Thoracic aorta (tissue), 2 donors: ENCODE measurements at places on chromosomes 2 and 18. TPM values are rescaled to one million over a fixed set of nuclear protein-coding genes. Genes with fewer than 3 reads are reported as not detected.

DNA sequence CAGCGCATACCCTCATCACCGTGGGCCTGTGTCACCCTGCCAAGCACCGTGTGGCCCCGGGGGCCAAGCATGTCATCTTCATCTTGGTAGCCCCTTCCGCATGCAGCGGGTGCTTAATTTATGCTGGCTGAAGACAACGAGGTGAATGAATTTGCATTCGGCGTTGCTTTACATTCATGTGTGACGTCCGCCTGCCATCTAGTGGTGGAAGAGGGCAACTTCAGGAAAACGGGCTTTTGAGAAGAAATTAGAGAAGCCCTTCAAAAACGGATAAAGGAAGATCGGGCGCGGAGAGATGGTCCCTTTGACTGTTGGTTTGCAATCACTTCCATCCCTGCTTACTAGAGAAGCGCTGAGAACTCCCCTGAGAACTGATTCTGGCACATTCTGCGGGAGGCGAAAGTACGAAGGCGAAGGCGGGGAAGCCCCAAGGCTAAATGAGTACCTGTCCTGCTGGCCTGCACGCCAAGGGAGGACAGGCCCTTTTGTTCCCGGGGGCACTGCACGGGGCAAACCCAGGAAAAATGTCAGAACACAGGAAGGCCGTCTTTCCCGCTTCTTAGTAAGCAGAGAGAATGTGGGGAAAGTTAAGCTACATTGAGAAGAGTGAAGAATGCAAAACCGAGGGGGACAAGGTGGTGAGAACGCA lies 145.9 kb downstream of the ZNF516 start:
- DNase-seq: no peak

- no peak for DNase-seq
These were observed 3.0 kb upstream of the MARCHF4 start for GRCh38 chr2:216375286-216375685.

FN1 gene
- total RNA-seq: 8,882 TPM

MOGAT1 gene
- not detected for total RNA-seq

UGT1A8 gene
- total RNA-seq: not detected

GRCh38 chr2:197878792-197879191 lies 74.4 kb downstream of the PLCL1 start:
- DNase-seq: no peak

TMEM18 gene
- 14.8 TPM for total RNA-seq

DNA sequence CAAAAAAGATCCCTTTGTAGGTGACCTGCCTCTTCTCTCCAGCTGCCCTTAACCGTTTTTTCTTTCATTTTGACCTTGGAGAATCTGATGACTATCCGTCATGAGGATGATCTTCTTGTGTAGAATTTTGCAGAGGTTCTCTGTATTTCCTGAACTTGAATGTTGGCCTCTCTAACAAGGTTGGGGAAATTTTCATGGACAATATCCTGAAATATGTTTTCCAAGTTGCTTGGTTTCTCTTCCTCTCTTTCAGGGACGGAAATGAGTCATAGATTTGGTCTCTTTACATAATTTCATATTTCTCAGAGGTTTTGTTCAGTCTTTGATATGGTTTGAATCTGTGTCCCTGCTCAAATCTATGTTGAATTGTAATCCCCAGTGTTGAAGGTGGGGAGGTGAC lies 34.0 kb downstream of the ZC3H8 start:
- DNase-seq: no peak

GRCh38 chr2:66324356-66324755 lies 110.6 kb upstream of the MEIS1 start:
- DNase-seq: no peak

DNA sequence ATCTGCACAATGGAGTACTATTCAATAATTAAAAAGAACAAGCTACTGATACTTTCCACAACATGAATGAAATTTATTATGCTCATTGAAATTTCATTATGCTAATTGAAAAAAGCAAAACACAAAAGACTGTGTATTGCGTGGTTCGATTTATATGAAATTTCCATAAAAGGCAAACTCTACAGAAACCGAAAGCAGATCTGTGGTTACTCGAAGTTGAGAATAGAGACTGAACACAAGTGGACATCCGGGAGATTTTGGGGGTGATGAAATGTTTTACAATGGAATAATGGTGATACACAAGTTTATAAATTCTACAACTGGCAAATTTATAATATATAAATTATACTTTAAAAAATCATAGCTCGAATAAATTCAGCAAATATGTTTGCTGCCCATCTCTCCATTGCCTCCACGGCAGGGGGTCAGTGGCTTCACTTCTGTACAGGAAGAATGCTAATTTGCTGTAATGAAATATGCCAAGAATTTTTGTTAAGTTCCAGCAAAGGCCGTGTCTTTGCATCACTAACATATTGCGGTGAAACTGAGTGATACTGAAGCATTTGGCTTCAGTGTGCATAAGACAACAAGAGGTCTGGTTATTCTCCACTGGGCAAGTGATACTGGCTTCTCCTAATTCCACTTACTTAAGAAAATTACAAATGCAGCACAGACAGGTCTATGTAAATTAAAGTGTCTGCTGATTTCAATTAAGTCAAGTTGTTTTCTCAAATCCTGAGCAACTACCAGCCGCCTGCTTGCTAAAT lies 96.7 kb downstream of the TMEM163 start:
- no peak for DNase-seq

DNA sequence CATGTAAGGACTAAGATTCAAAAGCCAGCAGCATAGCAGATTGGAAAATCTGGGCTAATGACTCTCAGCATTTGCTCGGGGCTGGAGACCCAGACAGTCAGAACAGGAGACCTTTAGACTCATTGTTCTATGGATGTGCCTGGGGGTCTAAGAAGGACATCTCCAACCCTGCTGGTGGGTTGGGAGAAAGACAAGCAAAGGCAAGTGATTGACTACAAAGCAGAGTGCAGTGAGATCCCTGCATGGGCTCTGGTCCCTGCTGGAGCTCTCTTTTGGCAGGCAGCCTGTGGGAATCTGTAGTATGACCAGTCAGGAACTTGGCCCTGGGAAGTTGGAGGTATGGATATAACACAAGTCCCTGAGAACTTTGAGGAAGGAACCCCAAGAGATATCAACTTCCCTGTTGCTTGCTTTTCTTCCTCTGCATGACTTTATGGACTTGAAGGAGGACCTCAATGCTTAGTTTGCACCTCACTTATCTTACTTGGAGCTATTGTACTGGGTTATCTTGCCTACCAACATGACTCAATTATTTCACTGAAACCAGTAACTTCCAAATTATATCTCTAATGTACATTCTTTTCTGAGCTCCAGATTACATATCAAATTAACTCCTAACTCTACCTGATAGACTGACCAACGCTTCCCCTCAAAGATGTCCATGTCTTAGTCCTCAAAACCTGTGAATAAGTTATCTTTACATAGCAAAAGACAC lies 236.0 kb downstream of the CYRIA start:
- no peak for DNase-seq

SERPINB11 gene
- total RNA-seq: not detected

- DNase-seq: no peak
These were observed 1099.3 kb upstream of the CELF4 start for GRCh38 chr18:38664929-38665328.

GRCh38 chr2:189300916-189301315 lies 121.4 kb upstream of the COL5A2 start:
- DNase-seq: no peak

DNA sequence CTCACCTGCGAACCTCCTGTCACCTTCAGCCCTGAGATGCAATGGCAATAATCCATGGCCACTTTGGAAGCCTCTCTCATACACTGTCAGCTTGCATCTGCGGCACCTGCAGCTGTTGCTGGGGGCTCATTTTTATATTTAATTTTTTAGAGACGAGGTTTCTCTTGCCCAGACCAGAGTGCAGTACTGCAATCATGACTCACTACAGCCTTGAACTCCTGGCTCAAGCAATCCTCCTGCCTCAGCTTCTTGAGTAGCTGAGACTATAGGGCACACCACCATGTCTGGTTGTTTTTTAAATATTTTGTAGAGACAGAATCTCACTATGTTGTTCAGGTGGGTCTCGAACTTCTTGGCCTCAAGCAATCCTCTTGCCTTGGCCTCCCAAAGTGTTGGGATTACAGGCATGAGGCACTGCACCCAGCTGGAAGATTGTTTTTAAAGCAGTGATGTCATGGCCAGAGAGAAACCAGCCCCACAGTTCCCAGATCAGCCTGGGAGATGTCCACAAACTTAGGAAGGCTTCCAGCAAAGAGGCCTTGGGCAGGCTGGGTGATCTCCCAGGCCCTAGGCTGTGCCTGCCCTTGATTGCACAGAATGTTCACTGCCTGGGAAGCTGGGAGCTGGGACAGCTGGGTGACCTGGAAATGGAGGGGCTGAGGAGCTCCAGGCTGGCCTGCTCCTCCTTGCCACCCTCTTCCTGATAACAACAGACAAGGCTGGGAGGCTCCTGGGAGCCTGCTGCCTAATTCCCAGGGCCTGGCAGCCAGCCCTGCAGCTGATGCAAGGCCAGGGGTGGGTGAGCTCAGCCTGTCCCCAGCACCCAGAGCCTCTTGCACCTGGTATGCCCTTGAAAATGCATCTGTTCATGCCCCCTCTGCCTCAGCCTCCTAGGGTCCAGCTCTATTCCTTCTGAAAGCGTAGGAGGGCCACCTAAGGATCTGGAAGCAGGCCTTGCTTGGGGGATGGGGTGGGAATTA lies 27.1 kb downstream of the SH2D6 start:
- no peak for DNase-seq

DNA sequence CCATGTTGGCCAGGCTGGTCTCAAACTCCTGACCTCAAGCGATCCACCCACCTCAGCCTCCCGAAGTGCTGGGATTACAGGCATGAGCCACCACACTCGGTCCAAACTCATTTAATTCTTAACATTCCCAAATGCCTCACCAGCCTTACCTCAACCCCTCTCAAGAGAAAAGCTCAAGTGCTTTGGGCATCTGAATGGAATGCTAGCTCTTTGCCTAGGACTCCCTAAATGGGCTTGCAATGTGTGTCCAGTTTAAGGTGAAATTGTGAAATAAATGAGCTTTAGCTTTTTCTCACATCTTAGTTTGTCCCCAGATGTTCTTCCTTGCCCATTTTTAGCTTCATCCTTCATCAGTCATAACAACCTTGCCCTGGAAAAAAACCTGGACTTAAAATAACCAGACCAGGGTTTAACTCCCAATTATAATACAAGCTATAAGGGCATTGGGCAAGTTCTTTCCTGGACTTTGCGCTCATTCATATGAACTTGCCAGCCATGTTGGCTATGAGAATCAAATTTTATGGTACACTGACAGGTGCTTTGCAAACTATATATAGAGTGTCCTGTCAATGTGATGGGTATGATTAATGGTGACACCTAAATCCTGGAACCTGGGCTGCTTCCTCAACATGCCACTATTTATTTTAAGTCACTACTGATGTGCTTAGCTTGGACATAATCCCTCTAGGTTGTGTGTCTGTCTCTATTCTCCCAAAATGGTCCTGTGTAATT lies 95.1 kb upstream of the SERPINE2 start:
- no peak for DNase-seq

- DNase-seq: no peak
These were observed 195.7 kb downstream of the SMAD7 start for GRCh38 chr18:48754993-48755473.

DNA sequence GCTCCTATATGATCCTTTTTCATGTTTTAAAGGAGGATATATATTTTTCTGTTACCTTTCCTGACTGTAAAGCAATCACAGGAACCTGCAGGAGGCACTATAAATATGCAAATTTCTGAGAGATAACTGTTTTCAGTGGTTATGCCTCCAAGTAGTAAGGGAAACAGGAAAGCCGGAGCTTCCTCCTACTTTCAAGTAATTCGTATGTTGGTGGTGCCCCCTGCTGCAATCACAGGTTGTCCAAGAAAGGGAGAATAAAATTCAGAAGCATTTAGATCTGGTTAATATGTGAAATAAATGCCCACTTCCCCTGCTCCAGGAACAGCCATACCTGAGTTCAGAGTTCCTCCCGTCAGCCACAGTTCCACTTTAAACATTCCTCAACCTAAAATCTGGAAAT lies 12.0 kb upstream of the BCL11A start:
- no peak for DNase-seq
